ENCODE measurements at places on chromosomes 13 and 19.

GRCh38 chr19:46809534-46810272 lies 21.3 kb upstream of the SLC1A5 start:
- DNase-seq = no peak

DNA sequence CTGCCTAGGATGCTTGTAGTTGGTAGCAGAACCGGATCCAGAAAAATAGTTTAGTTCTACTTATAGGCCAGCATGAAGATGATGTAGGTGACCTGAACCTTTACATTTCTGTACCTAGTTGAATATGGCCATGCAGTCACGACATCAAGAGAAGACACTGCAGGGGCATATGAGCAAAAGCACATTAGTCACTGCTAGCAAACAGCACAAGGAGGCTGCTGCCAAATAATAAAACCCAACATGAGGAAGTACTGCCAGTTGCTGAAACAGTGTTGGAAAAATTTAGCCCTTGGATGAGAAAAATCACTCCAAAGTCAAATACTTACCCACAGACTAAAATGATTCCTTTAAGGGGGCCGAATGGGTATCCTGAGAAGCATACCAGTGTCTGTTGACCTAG lies 20.8 kb downstream of the ERICH6B start:
- no peak for DNase-seq

DNA sequence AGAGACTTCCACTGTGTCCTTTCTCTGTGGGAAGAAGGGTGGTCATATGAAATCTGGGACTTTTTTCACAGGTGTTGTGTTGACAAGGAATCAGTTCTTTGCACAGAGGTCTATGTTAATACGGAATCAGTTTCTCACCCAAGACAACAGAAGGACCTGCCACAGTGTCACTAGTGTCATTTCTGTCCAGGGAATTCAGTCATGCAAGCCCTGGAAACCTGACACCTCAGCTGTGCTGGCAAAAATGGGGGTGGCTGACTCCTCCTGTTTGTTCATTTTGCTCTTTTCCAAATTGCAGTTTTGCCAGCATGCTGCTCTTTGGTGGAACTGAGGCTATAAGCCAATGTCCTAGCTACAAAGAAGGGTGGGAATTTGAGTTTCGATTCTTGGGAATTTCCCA lies 49.8 kb upstream of the ESD start:
- no peak for DNase-seq

DNA sequence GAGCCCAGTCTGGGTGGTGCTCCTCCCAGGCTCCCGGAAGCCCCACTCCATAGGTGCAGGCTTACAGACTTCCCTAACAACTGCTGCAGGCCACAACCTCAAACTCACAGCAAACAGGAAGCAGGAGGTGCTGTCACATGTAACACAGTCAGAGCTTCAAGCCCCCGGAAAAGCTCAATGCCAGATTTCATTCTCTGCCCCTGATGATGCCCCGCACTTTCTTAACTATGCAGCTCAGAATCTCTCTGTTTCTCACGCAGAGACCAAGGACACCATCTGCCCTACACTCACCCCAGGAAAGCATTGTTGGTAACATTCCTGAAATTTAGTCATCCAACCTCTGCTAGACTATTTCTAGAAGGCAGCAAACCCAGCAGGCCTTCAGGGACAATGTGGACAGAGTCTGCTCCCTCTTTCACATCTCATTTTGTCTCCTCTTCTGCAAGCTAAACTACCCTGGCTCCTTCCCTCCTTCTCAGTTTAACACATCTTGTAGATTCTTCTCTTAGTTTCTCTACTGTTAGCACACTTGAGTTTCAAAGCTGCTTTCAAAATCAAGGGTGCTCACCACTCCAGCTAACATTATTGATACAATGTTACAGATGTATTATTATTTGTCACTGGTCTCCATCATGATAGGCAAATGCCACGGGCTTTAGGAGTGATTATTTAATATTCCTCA lies 162.5 kb downstream of the KCTD12 start:
- DNase-seq = peak; percentile 83

DNA sequence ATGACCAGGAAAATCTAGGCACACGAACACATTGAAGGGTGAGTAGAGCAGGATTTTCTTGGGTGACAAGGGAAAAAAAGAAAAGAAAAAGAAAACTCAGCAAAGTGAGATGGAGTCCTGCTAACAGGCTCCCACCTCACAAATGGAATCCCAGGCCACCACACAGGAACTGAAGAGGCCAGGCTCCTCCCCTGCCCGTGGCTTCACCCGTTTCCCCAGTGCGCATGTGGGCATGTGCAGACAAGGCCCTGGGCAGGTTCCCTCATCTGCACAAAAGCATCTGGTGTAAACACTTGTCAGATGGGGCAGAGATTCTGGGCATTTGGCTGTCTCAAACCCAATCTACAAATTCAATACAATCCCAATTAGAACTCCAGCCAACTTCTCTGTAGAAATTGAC lies 24.5 kb downstream of the CFAP97D2 start:
- no peak for DNase-seq

DNA sequence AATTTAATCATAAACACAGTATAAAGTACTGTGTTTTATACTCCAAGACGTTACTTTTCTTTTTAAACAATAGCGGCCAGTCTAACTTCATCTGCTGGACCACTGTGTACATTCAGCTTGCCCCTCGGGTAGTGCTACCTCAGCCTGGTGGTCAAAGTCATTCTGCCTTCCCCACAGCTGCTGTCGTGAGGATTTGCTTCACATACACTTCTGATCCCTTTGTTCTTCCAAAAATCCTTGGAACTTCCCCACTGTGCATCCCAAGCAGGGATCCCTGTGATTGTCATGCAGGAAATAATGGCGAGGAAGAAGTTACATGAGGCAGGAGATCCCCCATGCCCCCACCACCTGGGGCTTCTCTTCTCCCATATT lies 234.9 kb upstream of the STARD13 start:
- no peak for DNase-seq

DNA sequence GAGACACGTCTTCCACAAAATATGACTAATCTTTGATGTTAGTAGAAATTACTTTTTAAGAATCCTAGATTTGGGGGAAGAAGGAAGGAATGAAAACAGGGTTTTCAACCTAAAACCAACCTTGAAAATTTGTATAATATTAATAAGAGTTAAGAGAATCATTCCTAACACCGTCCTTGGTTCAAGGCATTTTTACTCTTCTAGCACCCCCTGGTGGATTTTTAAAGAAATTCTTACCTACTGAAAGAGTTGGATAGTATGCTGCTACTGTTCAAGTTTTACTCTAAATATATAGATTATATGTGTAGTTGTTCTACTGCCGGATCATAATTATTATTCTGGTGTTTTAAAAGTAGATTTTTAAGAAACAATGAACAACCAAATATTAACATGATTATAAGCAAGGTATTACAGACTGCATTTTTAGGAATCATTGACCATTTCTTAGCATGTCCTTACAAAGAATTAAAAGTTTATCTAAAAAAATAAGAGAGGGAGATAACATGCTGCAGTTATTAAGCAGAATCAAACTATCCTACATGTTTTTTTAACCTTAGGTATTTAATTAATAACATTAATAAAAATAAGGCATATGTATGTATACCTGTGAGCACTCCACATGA lies 7.4 kb upstream of the SLITRK6 start:
- peak; percentile 40 for DNase-seq

DNA sequence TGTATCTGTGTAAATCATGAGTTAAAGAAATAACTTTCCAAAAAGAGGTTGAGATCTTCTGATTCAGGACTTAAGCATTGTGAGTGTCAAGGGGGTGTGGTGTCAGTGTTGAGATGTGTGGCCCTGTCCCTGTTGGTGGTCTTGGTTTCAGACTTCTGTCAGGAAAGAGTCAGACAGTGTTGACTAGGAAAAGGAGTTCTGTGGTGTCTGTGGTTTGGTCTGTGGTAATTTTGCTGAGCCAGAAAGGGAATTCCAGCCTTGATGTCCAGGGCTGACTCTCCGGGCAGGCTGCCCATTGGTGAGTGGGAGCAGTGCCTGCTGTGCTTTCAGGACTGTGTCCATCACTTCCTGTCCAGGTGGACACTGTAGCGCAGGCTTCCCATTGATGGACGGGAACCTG lies 39.8 kb upstream of the IGFL4 start:
- no peak for DNase-seq

- DNase-seq = no peak
Measured at GRCh38 chr19:22335716-22336115, 49.5 kb downstream of the ZNF729 start.

DNA sequence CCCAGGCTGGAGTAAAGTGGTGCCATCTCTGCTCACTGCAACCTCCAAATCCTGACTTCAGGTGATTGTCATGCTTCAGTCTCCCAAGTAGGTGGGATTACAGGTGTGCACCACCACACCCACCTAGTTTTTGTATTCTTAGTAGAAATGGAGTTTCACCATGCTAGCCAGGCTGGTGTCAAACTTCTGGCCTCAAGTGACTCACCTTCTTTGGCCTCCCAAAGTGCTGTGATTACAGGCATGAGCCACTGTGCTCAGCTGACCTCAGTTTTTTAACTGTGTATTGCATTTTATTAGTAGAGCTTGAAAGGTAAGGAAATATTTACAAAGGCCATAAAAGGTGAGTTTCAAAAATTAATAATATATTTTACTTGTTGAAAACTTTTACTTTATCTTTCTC lies 2.3 kb downstream of the ZNF726 start:
- no peak for DNase-seq

GRCh38 chr13:40342461-40342860 lies 324.0 kb downstream of the FOXO1 start:
- no peak for DNase-seq

- peak; percentile 77 for DNase-seq
Measured at GRCh38 chr13:28819735-28820098, 422 bp upstream of the MTUS2 start.

DNA sequence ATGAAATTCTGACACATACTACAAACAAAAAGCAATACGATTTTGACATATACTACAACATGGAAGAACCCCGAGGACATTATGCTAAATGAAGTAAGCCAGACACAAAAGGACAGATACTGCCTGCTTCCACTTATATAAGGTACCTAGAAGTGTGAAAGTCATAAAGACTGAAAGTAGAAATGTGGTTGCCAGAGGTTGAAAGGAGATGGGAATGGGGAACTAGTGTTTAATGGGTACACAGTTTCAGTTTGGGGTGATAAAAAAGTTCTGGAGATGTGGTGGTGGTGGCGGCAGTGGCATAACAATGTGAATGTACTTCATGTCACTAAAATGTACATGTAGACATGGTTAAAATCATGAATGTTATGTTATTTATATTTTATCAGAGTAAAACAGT lies 12.1 kb upstream of the NDFIP2 start:
- no peak for DNase-seq

DNA sequence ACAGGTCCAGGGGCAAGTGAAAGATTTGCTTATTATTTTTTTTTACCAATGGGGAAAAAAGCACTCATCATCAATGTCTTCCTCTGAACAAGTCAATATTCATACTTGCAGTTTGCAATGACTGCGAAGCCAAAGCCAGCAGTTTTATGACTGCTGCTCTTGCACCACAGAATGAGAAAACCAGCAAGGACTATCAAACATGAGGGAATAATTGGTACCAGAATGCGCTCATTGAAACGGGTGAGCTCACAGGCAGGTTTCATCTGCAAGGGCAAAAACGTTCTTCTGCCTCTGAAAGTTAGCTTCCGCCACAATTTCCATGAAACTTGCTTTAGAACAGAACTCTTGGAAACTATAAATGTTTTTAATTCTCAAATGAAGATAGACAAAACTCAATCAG lies 5.5 kb downstream of the DLEU7 start:
- DNase-seq = no peak

- no peak for DNase-seq
Measured at GRCh38 chr13:37187621-37188020, 82.2 kb upstream of the CSNK1A1L start.

DNA sequence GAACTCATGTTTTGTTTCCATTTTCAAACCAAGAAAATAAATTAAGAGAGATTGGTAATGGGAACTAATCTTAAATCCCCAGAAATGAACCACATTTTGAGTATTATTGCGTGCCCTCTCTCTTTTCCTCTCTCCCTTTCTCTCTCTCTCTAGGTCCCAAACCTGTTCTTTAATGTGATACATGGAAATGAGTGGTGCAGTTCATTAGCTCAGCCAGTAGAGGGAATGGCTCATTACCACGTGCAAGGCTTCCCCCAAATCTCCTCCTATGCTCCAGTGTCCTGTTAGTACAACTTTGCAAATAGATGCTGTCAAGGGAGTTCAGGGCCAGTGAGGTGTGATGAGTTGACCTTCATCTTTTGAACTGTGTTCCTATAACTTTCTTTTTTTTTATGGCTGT lies 178.4 kb downstream of the FGF9 start:
- DNase-seq = peak; percentile 74

DNA sequence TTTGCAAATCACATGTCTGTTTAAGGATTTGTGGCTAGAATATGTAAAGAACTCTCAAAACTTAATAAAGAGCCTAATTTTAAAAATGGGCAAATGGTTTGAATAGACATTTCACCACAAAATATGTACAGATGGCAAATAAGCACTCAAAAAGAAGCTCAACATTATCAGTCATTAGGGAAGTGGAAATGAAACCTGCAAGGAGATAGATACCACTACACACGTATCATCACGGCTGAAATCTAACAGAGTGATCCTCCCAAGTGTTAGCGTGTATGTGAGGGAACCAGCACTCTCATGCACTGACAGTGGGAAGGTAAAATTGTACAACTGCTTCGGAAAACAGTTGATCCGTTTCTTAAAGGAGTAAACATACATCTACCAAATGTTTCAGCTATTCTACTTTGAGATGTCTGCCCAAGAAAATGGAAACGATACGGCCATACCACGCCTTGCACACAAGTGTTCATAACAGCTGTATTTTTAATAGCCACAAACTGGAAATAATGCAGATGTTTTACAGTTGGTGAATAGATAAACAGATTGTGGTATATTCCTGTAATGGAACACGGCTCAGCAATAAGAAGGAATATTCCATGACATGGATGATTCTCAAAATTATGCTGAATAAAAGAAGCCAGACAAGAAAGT lies 14.5 kb downstream of the ARHGEF7 start:
- no peak for DNase-seq

GRCh38 chr19:45955905-45956608 lies 17.6 kb downstream of the NOVA2 start:
- peak; percentile 42 for DNase-seq

GRCh38 chr13:114166381-114167131 lies 12.5 kb upstream of the CFAP97D2 start:
- DNase-seq = no peak

- DNase-seq = peak; percentile 71
Measured at GRCh38 chr13:96898646-96899254, 95.5 kb downstream of the OXGR1 start.

DNA sequence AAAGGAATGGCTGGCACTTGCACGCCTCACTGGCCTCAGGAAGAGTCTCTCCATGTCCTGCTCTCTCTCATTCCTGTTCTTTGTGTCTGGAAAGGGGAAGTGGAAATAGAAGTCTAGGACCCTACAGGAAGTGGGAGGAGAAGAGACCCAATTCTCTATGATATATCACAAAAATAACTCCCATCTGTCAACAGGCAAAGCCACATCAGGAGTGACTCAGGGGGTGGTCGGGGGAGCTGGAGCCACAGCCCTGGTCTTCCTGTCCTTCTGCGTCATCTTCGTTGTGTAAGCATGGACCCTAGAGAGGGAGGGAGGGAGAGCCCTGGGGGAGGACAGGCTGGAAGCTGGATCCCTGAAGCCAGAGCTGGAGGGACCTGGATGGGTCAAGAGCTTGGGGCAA lies 3.0 kb downstream of the SIGLEC9 start:
- no peak for DNase-seq

GRCh38 chr13:45678282-45678681 lies 23.8 kb upstream of the CBY2 start:
- peak; percentile 78 for DNase-seq

Data from mesendoderm (in vitro differentiated cells).